ENCODE measurements at places on chromosomes 1 and 21.
A peak's percentile ranks its signal among the peaks of the same experiment; 100 is the strongest.

DNA sequence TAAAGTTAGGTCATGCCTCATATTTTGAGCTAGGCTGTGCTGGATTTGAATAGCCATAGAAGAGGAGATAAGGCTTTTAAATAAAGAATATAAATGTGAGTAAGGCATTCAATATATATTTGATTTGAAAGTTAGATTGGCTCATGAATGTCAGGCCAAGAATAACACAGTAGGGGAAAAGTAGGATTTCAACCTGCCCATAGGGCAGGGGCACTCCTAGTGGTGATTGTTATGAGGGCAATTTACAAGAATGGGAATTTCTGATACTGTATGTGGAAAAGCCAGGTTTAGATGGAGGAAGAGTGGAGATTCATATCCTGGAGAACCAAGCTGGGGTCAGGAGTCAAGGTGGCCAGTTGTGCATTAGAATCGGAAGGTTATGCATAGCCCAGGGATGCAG, 74.9 kb downstream of the DNAH14 start:
- DNase-seq: no peak

GRCh38 chr1:3391711-3392110, 62.8 kb upstream of the ARHGEF16 start:
- DNase-seq: no peak

GRCh38 chr1:225848030-225848955, 33.9 kb downstream of the TMEM63A start:
- no peak for DNase-seq

DNA sequence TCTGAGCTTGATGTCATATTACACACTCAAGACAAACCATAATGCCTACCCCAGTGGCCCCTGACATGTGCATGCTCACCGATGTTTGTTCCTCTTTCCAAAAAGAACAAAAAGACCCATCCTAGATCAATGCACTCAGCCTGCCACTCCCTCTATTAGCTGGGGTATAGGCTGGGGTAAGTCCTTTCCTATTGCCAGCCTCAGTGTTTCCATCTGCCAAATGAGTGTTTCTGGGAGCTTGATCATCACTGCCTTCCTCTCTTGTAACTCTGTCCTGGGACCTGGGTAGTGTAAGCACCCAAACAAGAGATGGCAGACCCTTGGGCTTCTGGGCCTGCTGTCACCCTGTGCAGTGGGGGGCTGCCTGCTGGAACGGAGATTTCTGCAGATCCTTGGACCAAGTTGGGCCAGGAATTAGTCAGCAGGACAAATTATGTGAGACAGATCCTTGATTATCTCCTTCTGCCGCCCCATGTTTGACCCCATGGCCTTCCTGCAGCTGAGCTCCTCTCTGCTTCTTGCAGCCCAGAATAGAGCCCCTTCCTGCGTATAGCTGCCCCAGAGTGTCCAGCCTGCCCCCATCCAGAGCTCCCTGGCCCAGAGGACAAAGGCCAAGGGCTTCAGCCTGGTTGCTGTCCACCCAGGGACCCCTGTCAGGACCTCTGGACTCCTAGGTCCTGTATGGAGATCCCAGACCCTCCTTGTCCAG, 31.5 kb upstream of the LRP8 start:
- DNase-seq: peak; percentile 31

GRCh38 chr1:230232371-230232771, 165.3 kb downstream of the GALNT2 start:
- DNase-seq: no peak

DNA sequence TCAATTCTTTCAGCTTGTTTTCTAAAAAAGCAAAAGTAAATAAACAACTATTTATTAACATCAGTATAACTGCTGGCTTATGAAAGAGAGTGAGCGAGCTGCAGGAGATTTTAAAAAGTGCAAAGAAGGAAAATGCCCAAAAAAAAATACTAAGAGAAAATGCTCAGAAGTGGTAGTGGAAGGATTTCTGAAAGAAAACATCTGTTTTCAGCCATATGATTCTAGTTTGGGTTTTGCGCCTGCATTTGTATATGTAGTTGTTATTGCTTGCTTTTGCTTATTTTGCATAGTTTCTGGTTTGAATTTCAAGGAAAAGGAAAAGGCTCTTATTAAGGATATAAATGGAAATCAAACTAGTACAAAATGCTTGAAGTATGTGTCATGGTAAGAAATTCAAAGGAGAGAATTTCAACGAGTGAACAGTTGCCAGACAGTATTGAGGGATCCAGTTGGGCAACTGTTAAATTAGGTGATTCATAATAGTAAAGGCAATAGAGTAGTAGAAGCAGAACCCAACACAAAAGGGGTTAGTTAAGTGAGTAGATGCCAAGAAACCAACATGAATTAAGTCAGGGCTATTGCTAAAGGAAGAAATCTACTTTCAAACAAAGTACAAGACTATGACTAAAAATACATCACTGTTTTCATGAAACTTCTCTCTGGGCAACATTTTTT, 1.2 kb downstream of the GBP5 start:
- no peak for DNase-seq

DNA sequence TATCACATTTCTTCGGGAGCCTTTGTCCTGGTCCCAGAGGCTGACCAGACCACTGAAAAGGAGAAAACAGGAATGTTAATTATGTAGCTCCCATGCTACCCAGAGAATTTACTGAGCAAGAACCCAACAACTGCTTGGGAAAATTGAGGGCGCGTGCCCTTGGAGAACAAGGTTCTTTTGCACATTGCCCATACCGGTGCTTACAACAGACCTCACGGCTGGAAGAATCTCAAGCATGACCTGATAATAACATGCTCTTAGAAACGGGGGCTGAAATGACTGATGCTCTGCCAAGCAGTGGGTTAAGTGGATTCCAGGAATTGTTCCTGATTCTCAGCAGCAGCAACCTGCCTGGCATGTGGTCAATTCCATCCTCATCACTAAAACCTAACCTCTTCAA, 49.3 kb upstream of the AJAP1 start:
- DNase-seq: peak; percentile 15

DNA sequence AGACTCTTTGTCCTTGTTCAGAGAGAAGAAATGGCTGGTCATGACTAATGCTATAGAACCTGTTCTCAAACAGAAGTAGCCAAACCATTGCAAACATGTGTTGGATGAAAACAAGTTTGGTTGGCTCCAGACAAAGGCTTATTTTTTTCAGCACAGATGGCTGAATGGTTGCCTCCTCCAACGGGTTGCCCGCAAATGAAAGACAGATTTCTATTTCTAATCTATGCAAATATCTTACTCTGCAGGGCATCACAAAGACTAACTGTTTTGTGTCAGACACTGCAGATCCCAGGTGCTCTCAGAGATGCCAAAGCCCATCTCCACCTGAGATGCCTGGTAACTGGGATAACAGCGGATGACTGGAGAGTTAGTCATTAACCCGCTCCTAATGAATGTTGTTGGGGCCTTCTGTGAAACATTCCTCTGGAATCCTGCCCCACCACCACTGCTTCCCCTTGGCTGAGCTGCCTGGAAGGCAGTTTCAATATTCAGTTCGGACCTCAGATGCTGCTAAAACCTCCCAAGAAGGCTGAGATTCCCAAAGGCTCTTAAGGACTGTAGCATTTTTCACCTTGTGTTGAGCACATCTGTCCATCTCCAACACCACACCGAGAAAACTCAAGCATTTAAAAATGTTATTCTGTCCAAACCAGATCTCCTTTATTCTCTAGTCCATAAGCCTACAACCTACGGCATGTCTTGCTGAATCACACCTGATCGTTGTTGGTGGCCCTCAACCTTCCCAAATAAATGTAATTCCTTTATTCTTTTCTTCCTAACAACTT, 104.4 kb downstream of the PTPN14 start:
- DNase-seq: no peak

DNA sequence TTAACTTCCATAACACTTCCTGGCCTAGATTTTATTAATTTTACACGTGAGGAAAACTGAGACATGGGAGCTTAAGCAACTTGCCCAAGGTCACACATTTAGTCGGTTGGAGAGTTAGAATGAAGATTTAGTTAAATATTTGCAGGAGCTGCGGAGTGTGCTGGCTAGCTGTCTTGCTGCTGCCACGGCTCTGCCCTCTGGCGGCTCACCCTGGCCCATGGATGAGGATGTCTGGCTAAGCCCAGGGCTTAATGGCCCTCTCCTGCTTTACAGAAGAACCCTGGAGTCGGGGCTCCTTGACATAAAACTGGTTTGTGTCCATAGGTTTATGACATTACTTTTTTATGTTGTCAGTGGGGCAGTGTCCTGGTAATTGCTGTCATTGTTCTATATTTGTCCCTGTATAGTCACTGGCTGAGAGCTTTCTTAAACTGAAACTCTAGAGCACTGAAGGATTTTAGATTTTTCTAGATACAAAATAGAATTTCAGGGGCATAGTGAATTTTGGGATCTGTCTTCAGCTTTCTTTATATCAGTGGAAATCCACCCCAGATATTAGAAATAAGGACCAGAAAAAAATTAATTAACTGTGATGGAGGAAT, 88.9 kb upstream of the WLS start:
- DNase-seq: no peak

GRCh38 chr1:232386294-232386693, 243.6 kb downstream of the SIPA1L2 start:
- no peak for DNase-seq

- no peak for DNase-seq
Observed at GRCh38 chr1:153801028-153801625, 25.9 kb downstream of the SLC27A3 start.

DNA sequence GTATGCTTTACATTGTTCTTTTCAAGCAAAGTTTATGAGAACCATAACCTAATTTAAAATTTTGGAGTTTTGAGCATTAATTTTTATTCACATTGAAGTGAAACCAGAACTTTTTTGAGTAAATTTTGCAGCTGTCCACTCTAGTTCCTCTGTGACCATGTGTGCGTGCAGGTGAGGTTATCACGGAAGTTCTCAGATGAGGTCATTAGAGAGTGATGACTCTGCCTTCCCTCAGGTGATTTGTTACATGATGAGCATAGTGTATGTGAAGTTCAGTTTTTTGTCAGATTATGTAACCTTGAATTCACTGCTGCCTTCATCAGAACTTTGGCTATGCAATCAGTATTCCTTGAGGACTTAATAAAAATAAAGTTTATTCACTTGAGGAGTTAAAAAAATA, 828.2 kb downstream of the ADGRL2 start:
- no peak for DNase-seq

DNA sequence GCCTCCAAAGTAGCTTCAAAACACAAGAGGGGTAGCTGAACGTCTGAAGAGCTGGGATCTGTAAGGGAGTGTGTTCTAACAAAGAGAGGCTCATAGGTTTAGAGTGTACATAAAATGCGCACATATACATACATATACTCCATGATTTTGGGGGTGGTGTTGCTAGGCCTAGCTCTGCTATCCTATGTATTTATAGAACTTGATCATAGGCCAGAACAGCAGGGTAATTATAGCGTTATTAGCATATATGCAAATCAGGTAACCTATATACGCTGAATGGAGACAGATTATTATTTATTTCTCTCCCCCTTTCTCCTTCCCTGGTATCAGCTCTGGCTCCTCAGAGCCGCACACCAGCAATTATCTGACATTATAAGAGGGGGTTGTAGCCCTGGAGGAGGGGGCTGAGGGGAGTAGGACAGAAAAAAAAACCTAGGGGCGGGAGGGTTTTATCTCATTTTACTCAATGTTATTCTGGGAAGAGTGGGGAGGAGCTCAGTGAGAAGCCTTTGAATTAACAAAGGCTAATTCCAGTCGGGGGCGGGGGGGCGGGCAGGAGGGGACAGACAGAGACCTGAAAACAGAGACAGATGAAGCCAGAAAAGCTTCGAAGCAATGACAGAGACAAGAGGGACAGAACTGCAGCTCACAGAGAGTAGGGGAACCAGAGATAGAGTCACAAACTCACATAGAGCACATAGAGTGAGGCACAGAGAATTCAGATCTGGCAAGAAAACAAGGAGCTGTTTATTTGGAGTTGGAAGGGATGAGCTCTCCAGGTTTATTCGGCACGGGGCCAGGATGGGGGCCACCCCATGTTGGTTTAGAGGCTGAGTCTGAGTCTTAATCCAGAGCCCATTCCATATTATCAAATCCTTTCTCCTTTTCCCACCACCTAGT, 63.0 kb downstream of the RHBG start:
- no peak for DNase-seq

DNA sequence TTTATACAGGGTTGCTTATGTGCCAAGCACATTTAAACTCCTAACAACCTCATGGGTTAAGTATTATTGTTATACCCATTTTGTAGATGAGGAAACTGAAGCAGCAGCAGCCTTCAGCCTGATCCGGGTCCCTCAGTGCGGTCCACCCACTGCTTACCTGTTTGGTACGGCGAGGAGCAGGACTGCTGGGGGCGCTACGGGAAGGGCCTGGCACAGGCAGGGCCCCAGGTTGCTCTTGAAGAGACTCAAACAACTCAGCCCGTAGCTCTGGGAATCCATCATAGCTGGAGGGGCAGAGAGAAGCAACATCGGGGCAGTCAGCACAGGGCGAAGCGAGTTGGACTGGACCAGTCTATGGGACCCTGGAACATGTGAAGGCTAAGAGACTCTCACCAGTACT, 9.2 kb downstream of the DENND4B start:
- DNase-seq: no peak

DNA sequence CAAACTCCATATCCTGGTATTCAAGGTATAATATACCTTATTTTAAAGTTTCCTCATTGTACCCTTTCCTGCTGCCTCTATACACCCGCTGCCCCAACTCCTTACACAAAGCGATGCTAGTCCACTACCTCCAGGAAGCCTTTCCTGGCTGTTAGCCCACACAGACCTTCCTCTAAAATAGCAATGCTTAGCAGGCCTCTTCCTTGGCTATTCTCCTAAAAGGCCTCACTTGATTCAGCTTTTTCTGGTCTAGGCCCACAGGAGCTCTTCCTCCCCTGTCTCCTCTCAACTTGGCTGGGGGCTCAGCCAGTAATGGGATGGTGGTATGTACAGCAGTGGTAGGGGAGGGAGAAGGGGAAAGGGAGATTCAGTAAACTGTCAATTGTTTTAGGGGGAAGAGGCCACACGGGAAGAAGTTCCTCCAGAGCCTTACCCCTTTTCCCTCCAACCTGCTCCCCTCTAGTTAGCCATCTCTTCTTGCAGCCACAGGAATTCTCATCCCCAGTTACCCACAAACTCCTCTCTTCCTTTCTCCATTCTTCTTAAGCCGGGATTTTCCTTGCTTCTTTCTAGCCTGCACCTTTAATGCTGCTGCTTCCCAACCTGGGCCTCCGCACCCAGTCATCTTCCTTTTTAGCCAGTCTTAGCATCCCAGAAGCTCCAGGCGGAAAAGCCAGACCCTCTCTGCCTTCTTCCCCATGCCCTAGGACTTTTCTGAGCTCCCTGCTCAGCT, 2.6 kb downstream of the LRRC41 start:
- no peak for DNase-seq

DNA sequence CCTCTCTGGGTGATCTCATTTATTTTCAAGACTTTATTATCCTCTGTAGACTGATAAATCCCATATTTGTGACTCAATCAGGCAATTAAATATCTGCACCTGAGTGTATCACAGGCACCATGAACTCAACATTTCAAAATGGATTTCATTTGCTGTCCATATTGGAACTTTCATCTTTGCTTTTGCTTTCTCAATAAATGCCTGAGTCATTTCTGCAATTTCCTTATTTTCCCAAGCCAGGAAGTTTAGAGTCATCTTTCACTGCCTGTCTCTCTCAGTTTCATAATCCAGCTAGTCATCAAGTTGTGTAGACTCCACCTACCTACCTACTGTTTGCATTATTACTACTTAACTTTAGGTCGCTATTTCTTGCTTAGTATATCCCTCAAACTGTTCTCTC, 540.9 kb downstream of the LMO4 start:
- no peak for DNase-seq

All from suprapubic skin (tissue), 4 donors.